ENCODE measurements at places on chromosomes 7 and 10.

DNA sequence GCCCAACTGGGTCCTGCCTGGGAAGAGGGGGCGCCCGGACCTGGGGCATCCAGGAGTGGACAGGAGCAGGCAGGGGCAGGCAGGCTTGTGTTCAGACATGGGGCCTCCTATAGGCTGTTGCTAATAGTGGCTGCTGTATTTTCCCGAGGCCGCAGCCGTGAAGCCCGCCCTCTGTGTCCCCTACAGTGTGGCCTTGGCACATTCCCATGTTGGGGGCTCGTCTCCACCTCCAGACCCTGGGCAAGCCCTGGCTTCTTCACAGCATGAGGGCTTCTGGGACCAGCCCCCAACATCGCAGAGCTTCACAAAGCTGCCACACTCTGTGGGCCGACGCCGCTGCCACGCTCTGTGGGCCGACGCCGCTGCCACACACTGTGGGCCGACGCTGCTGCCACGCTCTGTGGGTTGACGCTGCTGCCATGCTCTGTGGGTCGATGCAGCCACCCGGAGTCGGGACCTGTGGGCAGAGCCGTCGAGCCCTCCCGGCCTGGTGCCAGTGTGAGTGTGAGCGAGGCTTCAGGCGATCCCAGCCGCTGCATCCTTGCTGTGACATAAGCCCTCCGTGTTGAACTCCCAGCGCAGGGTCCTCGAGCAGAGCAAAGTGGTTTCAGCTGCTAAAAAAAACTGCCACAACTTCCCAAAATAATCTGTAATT, 109.0 kb downstream of the INPP5A start:
- DNase-seq, result no peak

DNA sequence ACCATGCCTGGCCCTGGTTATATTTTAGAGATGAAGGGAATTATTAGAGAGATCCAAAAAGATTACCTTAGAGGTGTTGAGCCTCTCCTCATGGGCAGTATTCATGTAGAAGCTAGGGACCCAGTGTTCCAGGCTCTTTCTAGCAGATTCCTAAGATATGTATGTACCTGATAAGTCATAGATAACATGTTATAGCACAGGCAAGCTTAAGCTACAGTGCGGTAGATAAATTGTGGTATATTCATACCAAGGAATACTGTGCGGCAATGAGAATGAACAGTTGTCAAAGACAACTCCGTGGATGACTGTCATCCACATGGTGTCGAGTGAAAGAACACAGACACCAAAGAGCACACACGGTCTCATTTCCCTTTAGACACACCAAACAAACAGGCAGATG, 53.1 kb downstream of the TACR2 start:
- DNase-seq, result no peak

DNA sequence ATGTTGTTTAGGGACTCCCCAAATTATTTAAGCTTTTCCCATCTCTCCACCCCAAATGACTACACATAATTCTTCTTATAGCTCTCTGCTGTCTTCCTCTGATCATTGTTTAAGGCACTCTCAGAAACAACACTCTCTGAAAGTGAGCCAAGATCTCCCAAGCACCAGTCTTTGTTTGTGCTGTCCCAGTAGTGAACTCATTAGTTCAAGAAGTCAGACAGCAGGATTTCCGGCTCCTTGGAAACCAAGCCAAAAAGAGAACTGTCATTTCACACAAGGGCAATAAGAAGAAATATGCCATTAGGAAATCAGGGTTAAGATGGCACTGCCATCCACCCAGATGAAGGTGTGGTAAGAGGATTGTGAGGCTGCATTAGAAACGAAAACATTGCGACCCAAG, 83.1 kb downstream of the FZD1 start:
- DNase-seq, result no peak

DNA sequence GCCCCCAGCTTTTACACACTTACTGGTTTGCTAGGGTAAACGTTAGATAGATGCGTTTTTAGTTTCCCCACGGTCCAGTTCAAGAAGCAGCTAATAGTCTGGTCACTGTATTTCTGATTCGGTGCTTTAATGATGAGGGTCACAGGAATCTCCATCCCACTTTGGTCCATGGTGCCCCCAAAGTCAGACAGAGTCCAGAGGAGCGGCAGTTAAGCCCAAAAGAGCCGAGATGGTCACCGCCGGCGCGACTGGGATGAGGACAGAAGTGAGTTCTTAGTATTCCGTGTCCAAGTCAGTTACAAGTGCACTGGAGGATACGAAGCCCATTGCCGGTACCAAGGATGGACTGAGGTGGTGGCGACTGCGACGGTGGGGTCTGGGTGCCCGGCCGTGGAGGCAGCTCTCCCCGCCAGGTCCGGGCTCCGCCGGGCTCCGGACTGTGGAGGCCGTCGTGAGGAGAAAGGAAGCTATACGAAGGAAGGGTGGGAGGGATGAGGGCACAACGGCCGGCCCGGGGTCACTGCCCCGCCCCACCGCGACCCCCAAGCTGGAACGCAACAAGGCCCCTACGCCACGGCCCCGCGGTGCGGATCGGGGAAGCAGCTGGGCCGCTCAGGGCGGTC, 663 bp downstream of the HERPUD2 start:
- no peak for DNase-seq

- DNase-seq, result no peak
These were observed 38.9 kb downstream of the POU6F2 start for GRCh38 chr7:39016609-39017008.

- DNase-seq, result no peak
These were observed 22.3 kb upstream of the SLC25A13 start for GRCh38 chr7:96344236-96344635.

GRCh38 chr10:70615784-70616522, 13.4 kb upstream of the PRF1 start:
- no peak for DNase-seq

- no peak for DNase-seq
These were observed 58.1 kb downstream of the PARP12 start for GRCh38 chr7:140004672-140005071.

GRCh38 chr7:100088621-100089457, at the start of gene COPS6:
Gene COPS6 (plus strand): TSS chr7:100088969. CDS start chr7:100088991, 22 bp downstream.
- no peak for DNase-seq

DNA sequence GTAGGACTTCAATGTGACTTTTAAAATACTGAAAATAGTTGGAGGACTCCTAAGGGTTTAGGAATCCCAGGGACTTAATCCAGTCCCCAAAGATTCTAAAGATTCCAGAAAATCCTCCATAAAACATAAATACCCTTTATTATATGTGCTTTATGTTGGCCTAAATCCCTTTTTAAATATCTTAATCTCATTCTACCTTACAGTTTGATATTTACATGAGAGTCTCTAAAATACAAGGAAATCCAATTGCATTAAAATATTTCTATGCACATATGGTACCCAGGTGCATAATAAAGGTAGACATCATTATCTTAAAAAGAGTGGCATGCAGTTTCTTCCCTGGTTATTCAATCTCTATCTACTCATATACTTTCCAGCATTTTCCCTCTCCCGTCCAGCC, 51.8 kb downstream of the BPGM start:
- no peak for DNase-seq

DNA sequence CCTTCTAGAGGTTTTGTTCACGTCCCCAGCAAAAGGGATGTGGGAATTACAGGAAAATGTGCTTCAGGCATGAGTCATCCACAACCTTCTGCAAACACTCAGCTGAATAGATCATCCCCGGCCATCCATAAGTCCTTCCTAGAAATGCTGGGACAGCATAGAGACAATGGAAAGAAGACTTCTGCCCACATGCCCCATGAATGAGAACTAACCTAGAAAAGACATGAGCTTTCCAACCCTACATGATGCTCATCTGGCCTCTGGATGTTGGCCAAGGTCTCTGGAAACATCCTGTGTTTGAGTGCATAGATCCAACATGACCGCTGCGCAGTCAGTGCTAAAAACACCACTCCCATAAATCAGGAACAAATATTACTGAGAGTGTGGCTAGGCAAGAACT, 277.5 kb downstream of the PLXNA4 start:
- no peak for DNase-seq

DNA sequence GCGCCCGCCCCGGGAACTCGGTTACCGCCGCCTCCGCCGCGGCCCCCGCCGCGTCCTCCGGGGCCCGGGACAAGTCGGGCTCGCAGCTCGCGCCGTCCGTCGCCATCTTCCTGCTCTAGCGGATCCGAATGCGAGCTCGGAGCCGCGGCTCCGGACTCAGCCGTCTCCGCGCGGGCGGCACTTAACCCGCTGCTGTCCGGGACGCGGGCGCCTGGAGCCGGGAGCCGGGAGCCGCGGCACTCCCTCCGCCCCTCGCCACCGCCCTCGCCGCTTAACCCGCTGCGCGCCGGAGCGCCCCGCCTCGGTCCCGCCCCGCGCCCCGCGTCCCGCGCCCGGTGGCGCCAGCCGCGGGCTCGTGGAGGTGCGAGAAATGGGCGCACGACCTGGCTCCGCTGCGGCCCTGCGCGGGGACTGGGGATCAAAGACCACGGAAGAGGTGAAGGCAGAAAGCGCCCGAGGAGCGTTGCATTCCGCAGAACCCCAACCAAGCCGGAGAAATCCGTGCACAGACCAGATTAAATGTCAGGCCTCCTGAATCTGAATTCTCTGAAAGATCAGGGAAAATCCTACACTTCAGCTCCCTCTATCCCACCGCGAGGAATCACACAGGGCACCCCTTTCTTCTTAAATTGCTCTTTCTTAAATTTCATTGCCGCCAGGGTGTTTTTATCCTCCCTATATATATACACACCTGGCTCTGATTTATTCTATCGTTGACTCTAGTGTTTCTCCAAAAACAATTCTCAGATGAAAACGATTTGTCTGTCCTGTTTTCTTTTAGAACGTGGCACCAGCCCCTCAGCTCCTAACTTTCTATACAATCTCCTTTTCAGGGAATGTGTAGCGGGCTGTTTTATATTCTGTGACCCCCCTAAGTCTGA, at the start of gene CTTNBP2:
CTTNBP2 (minus strand) TSS at position 132 of the 881 bp plus-strand sequence; CDS start at position 106, 26 bp downstream.
- peak; percentile 31 for DNase-seq

GRCh38 chr10:4549139-4549653, 276.8 kb upstream of the AKR1E2 start:
- no peak for DNase-seq

DNA sequence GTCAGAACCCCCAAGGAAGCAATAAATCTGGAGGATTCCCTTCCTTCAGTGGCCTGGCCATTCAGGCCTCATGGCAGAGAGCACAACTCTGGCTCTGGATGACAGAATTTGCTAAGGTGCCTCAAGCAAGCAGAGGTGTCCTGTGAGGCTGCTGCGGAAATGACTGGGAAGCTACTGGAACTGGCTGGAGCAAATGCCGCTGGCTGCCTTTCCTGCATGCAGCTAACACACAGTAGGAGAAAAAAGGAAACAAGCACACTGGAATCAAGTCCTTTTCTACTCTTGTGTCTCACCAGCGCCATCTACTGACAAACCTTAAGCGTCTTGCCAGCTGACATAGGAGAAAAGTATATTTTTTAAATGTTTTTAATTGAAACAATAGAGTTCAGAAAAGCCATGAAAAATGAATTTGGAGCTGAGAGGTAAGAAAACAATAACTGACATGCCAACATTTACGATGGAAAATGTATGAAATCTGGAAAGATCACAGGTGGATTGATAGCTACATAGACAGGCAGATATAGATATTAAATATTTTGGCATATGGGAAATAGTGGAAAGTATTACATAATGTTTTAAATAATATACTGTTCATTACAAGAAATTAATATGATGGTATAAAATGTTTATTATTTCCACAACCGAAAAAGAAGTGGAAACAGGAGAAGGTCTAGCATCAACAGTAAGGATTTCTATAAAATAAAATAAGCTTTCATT, 951.6 kb downstream of the ANKRD7 start:
- DNase-seq, result peak; percentile 45

- no peak for DNase-seq
These were observed 12.2 kb downstream of the PLAC9 start for GRCh38 chr10:80144696-80145131.

Data from forelimb muscle (tissue), 1 donor.